T-helper 17 cell (primary cell): ENCODE measurements at places on chromosomes 5 and 9.
A peak's percentile ranks its signal among the peaks of the same experiment; 100 is the strongest.

DNA sequence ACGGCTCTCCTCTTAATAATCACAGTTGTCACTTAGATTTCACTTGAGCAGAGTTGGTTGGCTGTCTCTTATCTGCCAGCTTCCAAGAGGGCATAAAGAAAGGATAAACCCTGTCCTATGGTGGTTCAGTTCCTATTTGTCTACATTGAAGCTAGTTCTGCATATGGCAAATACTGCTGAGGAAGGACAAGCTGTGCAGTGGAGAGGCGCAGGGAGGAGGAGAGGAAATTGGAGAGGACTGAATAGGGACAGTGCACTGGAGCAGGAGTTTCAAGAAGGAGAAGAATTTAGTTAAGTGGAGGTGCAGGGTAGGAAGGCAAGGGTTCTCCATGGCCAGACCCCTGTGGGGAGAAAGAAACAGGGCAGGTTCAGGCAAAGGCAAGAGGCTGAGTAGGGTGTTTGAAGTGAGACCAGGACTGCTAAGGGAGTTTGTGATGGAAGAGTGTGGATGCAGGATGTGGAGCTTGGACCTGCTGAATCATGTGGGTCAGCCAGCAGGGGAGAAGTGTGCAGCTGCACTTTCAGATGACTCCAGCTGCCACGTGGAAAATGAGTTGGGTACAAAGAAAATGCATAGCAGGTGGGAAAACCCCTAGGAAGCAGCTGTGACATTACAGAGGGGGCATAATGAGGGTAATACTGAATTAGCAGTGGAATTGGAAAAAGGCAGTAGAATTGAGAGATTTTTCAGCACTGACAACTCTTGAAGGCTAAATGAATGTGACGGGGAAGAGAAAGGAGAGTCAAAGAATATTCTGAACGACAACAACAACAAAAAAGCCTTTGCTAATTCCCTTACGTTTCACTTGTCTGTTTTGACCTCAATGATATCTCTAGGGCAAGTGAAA is 66.8 kb downstream of the MAMDC2 start:
- peak overlapping the region; percentile 84 for H3K27ac ChIP-seq
- no peak overlapping the region for H3K4me3 ChIP-seq
- DNase-seq: no peak

- H3K27ac ChIP-seq: no peak overlapping the region
- no peak overlapping the region for H3K4me3 ChIP-seq
- no peak for DNase-seq
- no peaks in the 10 kb centered on the region for H3K4me1 ChIP-seq
Measured at GRCh38 chr5:63613442-63613841, 348.8 kb downstream of the HTR1A start.

DNA sequence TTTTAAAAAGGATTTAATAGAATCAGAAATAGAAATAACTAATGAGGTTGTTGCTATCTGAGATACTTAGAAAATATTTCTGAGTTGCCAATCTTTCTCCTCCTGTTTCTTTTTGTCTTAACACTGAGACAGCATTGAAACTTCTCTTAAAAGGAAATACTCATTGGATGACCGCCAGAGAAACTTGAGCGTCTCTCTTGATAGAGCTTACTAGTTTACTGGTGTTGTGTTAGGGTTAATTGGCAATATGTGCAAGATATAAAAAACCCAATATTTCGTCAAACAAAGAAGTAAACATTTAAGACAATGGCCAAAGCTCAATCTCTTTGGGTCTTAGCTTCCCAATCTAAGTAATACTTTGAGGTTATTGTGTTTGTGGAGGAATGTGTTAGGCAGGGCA is 176.4 kb upstream of the CHD1 start:
- H3K27me3 ChIP-seq: peaks cover 12% of the 10 kb centered on the region
- no peak for DNase-seq
- no peak overlapping the region for H3K4me3 ChIP-seq
- H3K36me3 ChIP-seq: no peaks in the 10 kb centered on the region
- H3K4me1 ChIP-seq: peaks cover 5% of the 10 kb centered on the region
- H3K27ac ChIP-seq: no peak overlapping the region

- no peak overlapping the region for H3K27ac ChIP-seq
- H3K4me3 ChIP-seq: no peak overlapping the region
Measured at GRCh38 chr5:27612161-27612560, 573.8 kb upstream of the CDH9 start.

GRCh38 chr5:40428126-40428525 is 251.6 kb upstream of the PTGER4 start:
- H3K36me3 ChIP-seq: peaks cover 2% of the 10 kb centered on the region
- H3K4me3 ChIP-seq: no peak overlapping the region
- DNase-seq: no peak
- H3K4me1 ChIP-seq: peaks cover 26% of the 10 kb centered on the region
- peak overlapping the region; percentile 62 for H3K27ac ChIP-seq

DNA sequence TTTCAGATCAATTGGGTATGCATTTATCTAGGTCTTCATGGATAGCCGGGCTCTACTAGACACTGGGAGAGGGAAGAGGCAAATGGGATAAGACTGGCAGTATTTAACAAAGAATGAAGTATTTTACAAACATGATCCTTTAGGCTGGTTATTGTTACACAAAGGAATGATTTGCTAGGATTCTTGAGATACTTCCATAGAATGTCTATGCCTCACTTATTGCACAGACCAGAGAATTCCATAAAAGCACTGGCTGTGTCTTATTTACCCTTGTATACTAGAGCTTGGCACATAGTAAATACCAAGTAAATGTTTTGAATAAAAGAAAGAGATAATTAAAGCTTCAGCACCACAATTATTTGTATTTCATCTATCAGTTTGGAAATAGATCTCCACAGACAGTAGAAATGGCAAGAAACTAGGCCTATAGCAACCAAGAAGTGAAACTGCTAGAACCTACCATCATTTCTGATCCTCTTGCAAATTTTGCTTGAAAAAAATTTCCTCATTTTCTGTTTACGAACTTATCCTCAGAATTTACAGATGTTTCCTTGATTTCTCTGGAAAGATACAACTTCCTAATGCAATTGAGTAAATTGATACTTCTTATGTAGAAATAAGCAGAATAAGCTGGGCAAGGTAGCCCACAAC is 3.8 kb downstream of the PDCD1LG2 start:
- peaks cover 46% of the 10 kb centered on the region for H3K4me1 ChIP-seq
- no peaks in the 10 kb centered on the region for H3K36me3 ChIP-seq
- DNase-seq: no peak
- no peaks in the 10 kb centered on the region for H3K27me3 ChIP-seq
- H3K4me3 ChIP-seq: no peak overlapping the region
- no peak overlapping the region for H3K27ac ChIP-seq

DNA sequence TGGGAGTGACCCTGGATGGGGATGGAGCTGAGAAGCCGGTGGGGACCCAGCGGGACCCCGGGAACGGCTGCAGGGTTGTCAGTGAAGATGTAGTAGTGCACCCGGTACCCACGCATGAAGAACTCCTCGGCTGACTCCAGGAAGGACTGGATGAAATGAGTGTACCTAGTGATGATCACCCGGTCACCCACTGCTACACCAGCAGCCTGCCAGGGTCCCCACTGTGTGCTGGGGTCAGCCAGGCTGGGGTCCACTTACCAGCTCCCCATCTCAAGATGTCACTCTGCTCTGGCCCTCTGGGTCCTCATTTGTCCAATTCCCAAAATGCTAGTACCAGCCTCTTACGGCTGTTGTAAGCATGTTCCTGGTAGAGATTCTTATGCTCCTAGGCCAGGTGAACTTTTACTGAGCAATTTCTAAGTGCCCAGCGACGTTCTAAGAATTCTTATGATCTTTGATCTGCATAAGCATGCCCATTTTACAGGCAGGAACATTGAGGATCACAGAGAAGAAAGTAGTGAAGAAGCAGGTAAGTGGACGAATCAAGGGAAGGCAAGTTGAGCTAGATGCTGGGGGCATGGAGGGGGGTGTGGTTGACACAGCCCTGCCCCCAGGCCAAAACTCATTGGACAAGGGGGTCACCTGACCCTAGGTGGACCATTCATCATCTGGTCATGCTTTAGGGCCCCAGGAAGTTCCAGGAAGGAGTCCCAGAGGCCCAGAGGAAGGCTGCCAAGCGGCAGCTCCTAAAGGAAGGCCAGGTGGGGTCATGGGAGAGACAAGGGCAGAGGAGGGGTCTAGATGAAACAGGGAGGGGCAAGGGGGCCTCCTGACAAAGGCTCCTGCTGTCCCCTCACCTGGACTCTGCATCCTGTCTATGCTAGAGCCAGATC is 9.4 kb downstream of the GBGT1 start:
- no peak overlapping the region for H3K4me3 ChIP-seq
- no peaks in the 10 kb centered on the region for H3K27me3 ChIP-seq
- H3K36me3 ChIP-seq: no peaks in the 10 kb centered on the region
- H3K4me1 ChIP-seq: peaks cover 3% of the 10 kb centered on the region

DNA sequence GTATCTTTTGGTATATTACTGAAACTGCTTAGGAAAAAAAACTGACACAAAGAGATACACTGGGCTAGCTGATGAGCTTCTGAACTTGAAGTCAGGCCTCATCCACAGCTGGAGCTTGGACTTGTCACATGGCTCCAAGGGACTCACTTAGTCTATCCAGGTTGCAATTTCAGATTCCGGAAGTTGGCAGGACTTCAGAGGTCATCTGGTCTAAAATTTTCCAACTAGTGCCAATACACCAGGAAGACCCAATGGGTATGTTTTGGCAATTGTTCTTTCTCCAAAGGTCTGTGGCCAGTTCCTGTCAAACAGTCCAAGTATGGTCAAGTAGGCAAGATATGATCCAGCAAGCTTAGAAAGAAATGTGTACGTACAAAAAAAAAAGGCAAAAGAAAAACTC is 36.7 kb downstream of the MRPS27 start:
- H3K4me1 ChIP-seq: peaks cover 8% of the 10 kb centered on the region
- no peak overlapping the region for H3K4me3 ChIP-seq

- peaks cover 5% of the 10 kb centered on the region for H3K27me3 ChIP-seq
- no peaks in the 10 kb centered on the region for H3K36me3 ChIP-seq
- no peak overlapping the region for H3K27ac ChIP-seq
- H3K4me3 ChIP-seq: peak overlapping the region; percentile 76
Measured at GRCh38 chr5:126354012-126354857, 69.0 kb upstream of the GRAMD2B start.

DNA sequence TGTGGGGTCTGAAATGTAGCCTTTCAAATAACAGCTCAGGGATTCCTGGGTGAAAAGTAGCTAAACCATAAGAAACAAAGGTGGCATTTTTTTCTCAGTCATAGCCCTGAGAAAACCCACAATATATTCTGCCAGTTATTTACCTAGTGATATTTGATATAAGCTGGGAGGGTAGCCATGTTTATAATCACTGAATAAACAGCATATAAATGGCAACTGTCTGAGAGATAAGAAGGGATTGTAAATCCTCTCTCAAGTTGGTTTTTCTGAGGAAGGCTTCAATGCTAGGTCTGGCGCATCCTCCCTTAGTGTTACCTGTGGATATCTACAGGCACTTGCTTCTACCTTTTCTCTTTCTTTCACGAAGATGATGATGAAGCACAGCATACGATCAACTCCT is 1080.5 kb upstream of the DMAC1 start:
- H3K27ac ChIP-seq: no peak overlapping the region
- no peaks in the 10 kb centered on the region for H3K4me1 ChIP-seq
- H3K36me3 ChIP-seq: no peaks in the 10 kb centered on the region
- DNase-seq: no peak

GRCh38 chr5:137051161-137051560 is 448.0 kb downstream of the SPOCK1 start:
- H3K4me1 ChIP-seq: no peaks in the 10 kb centered on the region
- no peak for DNase-seq
- peaks cover 9% of the 10 kb centered on the region for H3K27me3 ChIP-seq
- H3K36me3 ChIP-seq: no peaks in the 10 kb centered on the region

- peaks cover 7% of the 10 kb centered on the region for H3K4me1 ChIP-seq
- no peak overlapping the region for H3K4me3 ChIP-seq
- peaks cover 37% of the 10 kb centered on the region for H3K27me3 ChIP-seq
- no peak overlapping the region for H3K27ac ChIP-seq
Measured at GRCh38 chr9:1101846-1102641, 51.9 kb downstream of the DMRT2 start.

GRCh38 chr5:127472700-127473099 is 44.7 kb upstream of the PRRC1 start:
- no peak overlapping the region for H3K27ac ChIP-seq
- H3K4me1 ChIP-seq: no peaks in the 10 kb centered on the region
- peaks cover 29% of the 10 kb centered on the region for H3K27me3 ChIP-seq
- DNase-seq: no peak

GRCh38 chr5:136629125-136629792 is 263.9 kb upstream of the TRPC7 start:
- no peaks in the 10 kb centered on the region for H3K27me3 ChIP-seq
- H3K27ac ChIP-seq: no peak overlapping the region
- no peak for DNase-seq
- no peaks in the 10 kb centered on the region for H3K36me3 ChIP-seq
- H3K4me3 ChIP-seq: no peak overlapping the region
- no peaks in the 10 kb centered on the region for H3K4me1 ChIP-seq

DNA sequence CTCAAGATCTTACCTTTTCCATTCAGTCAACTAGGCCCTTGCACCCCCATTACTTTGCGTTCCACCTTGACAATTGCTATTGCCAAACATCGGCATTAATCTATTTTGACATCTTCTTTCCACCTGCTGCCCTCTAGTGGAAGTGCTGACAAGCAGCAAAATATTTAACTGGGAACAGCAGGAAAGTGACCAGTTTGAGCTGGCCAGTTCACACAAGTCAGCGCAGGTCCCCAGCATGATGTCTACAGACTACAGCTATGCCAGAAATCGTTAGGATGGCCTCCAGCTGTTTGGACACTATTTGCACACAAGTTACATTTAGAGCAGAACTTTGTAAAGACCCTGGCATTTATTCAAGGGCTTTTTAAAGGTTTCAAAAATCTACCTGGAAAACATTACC is 160.1 kb downstream of the GHR start:
- no peak overlapping the region for H3K4me3 ChIP-seq
- H3K27ac ChIP-seq: no peak overlapping the region
- H3K27me3 ChIP-seq: peaks cover 39% of the 10 kb centered on the region
- DNase-seq: no peak

DNA sequence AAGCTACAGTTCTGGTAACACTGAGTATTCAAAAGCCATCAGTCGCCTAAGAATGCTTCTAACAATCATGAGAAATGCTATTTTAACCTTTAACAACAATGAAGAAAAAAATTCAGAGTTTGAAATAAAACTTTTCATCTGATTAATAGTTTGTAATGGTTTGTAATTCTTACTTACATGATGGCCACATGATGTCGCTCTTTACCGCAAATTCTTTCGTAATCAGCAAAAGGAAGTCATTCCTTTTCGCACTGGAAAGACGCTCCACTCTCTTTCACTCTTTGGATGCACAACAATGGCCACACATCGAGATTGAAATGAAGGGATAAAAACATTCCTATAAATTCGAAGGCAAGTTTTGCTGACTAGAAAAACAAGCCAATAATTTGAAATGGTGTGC is at the start of gene PCDHA7:
PCDHA7 (plus strand) TSS at position 277 of the 400 bp plus-strand sequence; CDS start at position 392, 115 bp downstream.
- peaks cover 8% of the 10 kb centered on the region for H3K27me3 ChIP-seq
- DNase-seq: no peak
- H3K36me3 ChIP-seq: no peaks in the 10 kb centered on the region
- H3K4me1 ChIP-seq: no peaks in the 10 kb centered on the region
- H3K4me3 ChIP-seq: no peak within 1 kb of the TSS
- H3K27ac ChIP-seq: no peak within 1 kb of the TSS

GRCh38 chr9:129702589-129703520 is 37.4 kb downstream of the PRRX2 start:
- H3K4me3 ChIP-seq: no peak overlapping the region
- no peaks in the 10 kb centered on the region for H3K36me3 ChIP-seq
- H3K4me1 ChIP-seq: peaks cover 2% of the 10 kb centered on the region
- no peak overlapping the region for H3K27ac ChIP-seq
- no peak for DNase-seq
